Activated CD8-positive, alpha-beta memory T cell treated with anti-CD3 and anti-CD28 coated beads, Interleukin-2, amount 10 ng/mL, durations not matched to agents 7 days and 5 days (primary cell): ENCODE measurements at places on chromosomes 13 and 19.

DNA sequence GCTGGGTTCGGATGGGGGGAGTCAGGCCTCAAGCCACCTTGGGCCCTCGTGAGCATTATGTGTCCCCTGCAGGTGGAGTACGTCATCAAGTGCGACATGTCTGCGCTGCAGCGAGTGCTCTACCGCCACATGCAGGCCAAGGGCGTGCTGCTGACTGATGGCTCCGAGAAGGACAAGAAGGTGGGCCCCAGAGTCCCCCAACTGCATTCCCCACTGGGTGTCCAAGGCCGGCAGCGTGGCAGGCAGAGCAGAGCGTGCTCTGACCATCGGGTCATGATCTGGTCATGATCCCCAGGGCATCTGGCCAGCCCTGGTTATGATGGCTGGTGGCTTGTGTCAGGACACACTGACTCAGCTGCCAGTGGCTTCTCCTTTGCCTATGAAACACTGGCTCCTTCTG lies 63.4 kb downstream of the SMARCA4 start:
- no peak for DNase-seq

- no peak for DNase-seq
Observed at GRCh38 chr13:31434613-31435012, 234.8 kb downstream of the B3GLCT start.

DNA sequence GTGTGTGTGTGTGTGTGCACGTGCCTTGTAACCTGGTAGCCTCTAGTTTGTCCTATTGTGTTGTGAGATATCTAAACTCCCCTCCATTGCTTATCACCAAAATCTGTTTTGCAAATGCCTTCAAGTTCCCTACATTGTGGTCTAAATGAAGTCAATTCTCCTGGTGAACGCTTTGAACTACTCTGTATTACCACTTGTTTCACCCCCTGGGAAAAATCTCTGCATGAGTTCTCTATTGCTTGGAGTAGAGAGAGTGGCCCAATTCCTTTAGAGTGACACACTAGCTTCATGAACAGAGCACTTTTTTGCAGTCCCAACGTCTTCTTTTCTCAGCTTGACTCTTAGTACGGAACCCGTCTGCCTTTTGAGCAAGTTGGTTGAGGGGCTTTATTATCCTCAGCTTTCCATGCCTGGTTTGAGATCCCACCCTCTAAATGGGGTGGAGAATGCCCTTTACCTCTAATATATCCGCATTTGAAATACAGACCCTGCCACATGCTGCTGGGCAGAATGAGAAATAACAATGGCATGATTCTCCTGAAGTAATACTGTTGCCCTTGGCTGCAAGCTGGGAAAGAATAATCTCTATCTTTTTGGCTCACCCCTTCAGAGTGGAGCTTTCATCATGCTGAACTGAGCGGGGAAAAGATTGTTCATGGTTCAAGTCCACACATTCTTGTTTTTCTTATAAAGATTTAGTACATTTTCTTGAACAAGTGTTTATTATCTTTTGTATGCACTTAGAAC lies 2545.3 kb downstream of the PCDH9 start:
- no peak for DNase-seq

- no peak for DNase-seq
Observed at GRCh38 chr13:58048670-58049069, 417.1 kb downstream of the PCDH17 start.

DNA sequence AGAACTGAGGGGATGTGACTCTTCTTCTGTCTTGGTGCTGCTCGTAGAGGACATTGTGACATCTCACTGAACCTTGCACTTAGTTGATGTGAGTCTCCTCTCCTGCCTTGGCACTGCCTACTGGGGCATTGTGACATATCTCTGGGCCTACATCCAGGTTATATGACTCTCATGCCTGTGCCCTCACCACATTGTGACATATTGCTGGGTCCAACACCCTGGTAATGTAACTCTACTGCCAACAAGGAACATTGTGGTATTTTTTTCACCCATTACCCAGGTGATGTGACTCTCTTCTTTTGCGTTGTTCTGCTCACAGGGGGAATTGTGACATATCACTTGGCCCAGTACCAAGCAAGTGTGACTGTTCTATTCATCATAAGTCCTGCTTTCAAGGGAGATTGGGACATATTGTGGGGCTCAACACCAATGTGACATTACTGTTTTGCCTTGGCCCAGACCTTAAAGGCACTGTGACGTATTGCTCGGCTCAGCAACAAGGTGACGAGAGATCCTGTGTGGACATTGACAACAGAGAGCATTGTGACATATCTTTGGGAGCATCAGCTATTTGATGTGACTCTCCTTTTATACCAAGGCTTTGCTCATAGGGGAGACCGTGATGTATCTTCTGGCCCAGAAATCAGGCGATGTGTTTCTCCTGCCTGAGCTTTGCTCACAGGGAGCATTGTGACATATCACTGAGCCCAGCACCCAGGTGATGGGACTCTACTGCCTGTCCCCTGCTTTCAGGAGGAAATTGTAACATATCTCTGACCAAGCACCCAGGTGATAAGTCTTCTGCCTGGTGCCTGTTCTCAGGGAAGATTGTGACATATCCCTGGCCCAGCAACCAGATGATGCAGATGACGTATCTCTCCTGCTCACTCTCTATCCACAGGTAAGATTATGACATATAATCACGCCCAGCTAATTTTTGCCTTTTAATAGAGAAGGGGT lies 12.2 kb upstream of the ZNF429 start:
- no peak for DNase-seq

- no peak for DNase-seq
Observed at GRCh38 chr19:16025108-16026101, 50.9 kb upstream of the TPM4 start.

- DNase-seq: no peak
Observed at GRCh38 chr19:29574510-29574909, 31.6 kb upstream of the POP4 start.
